ENCODE measurements at places on chromosomes 5 and 9.

- peak; percentile 73 for DNase-seq
Measured at GRCh38 chr5:178143901-178144300, 9.8 kb downstream of the NHP2 start.

DNA sequence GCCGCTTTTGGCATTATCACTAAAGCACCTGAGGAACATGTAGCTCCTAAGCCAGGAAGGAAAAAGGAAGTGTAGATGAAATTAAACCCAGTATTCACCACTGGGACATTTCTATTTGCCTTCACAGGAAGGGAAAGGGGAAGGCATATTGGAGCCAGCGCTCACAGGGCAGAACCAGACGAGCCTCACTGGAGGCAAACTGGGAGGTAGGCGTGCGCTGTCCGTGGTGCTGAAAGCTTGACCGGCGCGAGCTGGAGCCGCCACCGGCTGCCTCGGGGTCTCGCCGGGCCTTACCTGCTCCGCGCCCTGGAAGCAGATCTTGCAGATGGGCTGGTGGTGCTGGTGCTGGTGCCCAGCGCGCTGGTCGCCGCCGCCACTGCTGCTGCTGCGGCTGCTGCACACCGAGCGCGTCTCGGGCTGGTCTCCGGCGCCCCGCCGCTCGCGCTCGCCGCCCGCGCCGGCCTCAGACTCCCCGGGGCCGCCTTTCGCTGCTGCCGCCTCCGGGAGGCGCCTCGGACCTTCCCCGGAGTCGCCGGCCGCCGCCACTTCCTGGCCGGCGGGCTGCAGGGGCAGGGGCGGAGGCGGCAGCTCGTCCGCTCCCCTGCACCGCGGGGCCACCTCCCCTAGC is 732 bp downstream of the MARCHF11 start:
- peak; percentile 74 for DNase-seq

DNA sequence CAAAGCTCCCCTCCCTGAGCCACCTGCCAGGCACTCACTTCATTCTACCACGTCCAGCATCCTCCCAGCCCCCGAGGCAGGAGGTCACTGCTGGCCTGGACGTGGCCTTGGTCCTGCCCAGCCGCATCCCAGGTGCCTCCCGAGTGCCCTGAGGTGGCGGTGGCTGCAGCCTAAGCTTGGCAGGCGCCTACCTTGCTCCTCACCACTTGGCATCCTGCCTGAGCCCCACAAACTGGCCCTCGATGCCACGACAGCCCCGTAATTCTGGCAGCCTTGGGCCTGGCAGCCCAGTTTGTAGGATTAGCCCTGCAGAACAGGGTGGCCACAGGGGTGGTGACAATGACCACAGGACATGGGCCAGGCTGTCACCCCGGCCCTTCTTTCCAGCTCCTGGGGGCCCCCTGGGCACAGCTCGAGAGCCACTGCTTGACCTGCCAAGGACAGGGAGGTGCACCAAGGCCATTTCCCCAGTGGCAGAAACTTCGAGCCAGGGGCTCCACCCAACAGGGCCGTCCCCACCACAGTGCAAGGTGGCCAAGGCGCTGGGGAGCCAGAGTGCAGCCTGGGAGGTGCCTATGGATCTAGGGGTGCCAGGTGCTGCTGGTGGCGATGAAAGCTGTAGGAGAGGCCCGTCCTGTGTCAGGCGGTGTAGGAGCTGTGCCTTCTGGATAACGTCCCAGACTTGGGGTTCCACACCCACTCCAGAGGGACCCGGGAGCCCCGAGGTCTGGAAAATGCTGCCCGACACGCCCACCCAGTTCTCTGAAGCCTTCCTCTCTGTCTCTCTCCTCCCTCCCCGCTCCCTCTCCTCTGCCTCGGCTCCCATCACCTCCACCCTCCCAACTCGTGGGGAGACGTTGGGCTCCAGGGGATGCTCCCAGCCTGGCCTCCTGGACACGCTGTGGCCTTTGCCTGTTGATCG is 18.4 kb downstream of the NKD2 start:
- no peak for DNase-seq

- DNase-seq: no peak
Measured at GRCh38 chr9:134670851-134671281, 29.3 kb downstream of the COL5A1 start.

DNA sequence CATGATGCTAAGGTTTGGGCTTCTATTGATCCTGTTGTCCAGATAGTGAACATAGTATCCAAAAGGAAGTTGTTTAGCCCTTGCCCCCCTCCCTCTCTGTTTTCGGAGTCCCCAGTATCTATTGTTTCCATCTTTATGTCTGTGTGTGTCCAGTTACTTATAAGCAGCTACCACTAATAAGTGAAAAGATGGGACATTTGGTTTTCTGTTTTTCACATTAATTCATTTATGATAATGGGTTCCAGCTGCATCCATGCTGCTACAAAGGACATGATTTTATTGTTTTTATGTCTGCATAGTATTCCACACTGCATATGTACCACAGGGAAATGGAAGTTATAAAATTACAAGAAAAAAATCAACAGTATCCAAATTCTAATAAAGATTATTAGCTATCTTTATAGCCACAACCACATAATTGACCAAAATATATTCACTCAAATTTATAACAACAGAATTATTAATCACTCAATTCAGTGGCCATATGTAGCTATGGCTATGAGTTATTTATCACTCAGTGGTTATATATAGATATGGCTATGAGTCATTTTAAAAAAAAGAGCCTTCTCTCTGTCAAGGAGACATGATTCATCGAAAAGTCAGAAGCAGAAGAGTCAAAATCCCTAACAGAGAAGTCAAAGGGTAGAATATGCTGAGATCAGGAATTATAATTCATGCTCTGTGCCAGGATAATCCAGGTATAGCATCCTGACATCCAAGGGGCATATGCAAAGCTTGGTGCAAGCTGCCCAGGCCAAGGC is 367.5 kb downstream of the DEPDC1B start:
- DNase-seq: no peak

DNA sequence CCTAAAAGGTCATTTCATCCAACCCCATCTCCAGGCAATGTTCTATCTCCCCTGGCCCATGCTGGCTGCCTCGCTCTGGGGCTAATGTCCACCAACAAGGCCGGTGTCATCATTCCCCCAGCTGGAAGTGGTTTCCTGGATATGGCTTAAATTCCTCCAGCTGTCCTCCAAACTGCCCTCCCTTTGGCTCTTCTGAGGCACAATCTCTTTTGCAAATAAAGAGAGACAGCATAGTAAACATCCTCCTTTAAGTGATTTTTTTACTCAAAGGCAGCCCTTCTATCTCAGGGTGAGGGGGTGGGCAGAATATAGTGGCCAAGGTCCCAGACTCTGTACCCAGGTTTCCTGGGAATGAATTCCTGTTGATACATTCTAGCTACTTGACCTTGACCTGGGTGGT is 117.4 kb upstream of the PANK3 start:
- DNase-seq: no peak

GRCh38 chr5:136062366-136063274 is 33.8 kb downstream of the TGFBI start:
- DNase-seq: no peak

DNA sequence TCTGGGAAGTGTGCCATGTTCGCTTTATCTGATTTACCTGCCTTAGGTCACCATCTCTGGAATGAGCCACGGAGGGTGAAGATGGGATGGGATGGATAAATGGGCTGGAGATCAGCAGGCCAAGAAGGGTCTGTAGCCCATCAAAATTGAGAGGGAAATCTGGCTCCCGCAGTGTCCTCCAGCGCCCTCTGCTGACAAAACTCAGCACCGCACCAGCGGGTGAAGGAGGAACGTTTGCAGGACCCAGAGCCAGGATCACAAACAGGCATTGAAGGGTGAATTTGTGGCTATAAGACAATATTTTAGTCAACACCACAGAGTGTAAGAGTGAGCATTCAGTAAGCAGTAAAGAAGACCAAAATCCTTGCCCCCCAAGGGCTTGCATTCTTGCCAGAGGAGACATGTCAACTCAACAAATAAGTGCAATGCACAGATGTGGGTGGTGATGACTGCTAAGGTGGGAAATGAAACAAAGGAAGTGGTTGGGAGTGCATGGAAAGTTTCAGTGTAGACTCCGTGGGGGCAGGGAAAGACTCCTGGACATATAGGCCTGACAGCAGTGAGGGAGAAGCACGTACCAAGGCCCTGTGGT is 124.4 kb downstream of the TENT4A start:
- no peak for DNase-seq

GRCh38 chr5:91339063-91339705 is 43.9 kb downstream of the ARRDC3 start:
- no peak for DNase-seq

GRCh38 chr9:99516657-99517049 is 294.6 kb downstream of the SEC61B start:
- no peak for DNase-seq

- DNase-seq: no peak
Measured at GRCh38 chr5:72280581-72281069, 39.4 kb downstream of the MRPS27 start.

GRCh38 chr9:88776717-88777497 is 214.4 kb upstream of the S1PR3 start:
- DNase-seq: no peak

DNA sequence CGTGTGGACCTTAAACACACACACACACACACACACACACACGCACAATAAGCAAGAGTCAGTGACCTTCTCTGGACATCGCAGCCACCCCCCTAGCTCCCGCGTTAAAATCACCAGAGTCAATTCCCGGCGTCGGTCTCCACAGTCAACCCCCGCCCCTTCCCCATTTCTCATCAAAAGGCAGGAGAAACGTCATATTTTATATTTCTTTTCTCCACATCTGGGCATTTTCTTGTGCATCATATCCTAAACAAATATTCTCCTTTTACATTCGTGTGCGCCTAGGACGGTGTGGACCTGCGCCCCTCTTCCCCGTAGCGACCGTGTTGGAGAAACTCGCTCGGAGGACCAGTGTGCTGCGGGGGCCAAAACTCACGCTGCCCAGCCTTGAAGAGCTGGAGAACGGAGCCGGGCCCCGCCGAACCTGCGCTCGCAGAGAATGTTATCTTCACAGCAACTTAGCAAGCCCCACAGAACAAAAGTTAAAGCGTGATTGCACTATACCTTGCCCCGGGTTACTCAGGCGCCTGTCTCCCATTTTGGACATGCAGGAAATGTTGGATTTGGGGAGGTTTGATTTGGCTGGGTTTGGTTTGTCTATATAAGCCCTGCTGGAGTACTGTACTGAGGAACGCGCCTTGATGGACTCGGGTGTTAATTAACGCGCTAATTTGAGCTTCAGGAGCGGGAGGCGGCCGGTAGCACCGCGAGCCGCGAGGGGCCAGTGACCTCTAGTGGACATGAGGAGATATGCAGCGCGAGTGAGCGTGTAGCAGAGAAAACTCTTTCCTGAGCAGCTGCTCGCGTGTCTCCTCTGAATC is 192.4 kb downstream of the MEF2C start:
- DNase-seq: peak; percentile 71

DNA sequence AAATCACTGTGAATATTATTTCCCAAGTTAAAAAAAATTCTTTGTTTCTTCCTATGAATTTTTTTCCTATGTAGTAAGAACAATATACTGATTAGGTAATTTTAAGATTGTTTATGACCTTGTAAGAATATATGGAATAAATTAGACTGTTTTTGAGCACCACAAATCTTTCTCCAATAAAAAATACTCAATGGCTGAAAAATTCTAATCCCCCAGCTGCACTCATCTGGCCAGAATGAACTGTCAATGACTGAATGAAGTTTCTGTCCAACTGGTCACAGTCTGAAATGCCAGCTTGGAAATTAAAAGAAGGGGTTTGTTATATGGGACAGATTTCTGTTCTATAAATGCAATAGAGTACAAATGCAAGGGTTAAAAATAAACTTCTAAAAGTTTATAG is 569.5 kb upstream of the SEMA6A start:
- DNase-seq: no peak

DNA sequence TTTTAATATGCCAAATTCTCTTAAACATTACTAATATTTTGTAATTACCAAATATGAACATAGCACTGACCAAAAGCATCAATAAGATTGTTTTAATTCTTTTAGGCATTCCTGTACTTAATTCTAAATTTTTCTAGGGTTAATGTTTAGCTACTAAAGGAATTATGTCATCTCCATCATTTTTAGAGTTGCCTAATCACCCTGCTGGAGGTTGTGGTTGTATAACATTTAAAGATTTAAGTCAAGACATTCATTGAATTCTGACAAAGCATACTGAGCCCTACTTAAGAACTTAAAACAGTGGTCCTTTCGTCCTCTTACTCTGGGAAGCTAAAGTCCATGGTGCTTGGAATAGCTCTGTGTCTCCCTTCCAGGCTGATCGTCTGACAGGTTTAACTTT is 28.1 kb upstream of the DAB2 start:
- DNase-seq: no peak
